ENCODE measurements at places on chromosomes 13 and 19.

DNA sequence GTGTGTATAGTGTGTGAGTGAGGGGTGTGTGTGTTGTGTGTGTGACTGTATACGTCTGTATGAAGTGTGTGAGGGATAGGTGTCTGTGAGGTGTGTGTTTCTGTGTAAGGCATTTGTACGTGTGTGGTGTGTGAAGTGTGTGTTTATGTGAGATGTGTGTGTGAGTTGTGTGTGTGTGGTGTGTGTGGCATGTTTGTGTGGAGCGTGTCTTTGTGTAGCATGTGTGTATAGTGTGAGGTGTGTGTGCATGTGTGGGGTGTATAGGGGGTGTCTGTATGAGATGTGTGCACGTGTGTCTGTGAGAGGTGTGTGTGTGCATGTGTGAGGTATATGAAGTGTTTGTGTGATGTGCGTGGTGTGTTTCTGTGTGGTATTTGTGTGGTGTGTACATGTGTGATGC is 13.2 kb upstream of the TNFRSF19 start:
- no peaks in the 10 kb centered on the region for H3K36me3 ChIP-seq
- no peak for DNase-seq
- H3K27ac ChIP-seq = no peak overlapping the region
- H3K27me3 ChIP-seq = no peaks in the 10 kb centered on the region
- H3K4me1 ChIP-seq = peaks cover 1% of the 10 kb centered on the region
- H3K4me3 ChIP-seq = no peak overlapping the region

DNA sequence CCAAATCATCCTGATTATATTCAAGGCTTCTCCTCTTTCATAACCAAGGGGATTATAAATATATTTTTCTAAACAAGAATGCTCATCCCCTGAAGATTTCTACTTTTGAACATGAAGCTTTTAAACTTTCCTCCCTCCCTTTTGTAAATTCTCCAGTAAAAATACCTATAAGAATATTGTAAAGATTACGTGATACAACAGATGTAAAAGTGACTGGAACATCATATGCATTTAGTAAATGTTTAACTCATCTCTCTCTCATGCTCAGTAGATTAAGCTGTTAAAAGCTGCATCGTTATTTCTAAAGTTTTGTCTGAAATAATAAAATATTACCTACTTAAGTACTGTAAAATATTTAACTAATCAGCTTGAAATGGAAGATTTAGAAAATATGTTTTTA is 281.1 kb downstream of the SPRY2 start:
- H3K4me3 ChIP-seq = no peak overlapping the region
- H3K27me3 ChIP-seq = no peaks in the 10 kb centered on the region
- H3K4me1 ChIP-seq = no peaks in the 10 kb centered on the region

DNA sequence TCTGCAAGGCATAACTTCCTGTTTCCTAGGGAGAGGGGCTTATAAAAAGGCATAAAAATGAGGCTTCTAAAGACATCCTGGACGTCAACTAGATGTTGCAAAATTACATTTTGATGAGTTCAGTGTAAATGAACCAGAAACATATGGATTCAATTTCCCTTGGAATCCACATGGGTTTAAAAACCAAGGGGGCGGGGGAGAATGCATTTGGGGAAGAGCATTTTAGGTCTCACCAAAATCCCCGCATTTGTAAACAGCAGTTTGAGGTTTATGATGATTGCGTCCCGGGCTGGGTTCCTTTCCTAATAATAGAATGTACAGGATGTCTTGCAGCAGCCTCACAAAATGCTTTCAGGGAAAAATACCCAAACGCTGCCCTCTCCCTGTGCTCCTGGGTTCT is 407.8 kb downstream of the ZNF536 start:
- no peaks in the 10 kb centered on the region for H3K27me3 ChIP-seq
- DNase-seq = no peak
- H3K36me3 ChIP-seq = no peaks in the 10 kb centered on the region

GRCh38 chr13:60973529-60973928 is 442.1 kb downstream of the PCDH20 start:
- no peaks in the 10 kb centered on the region for H3K36me3 ChIP-seq
- no peaks in the 10 kb centered on the region for H3K27me3 ChIP-seq
- no peaks in the 10 kb centered on the region for H3K4me1 ChIP-seq
- DNase-seq = no peak

DNA sequence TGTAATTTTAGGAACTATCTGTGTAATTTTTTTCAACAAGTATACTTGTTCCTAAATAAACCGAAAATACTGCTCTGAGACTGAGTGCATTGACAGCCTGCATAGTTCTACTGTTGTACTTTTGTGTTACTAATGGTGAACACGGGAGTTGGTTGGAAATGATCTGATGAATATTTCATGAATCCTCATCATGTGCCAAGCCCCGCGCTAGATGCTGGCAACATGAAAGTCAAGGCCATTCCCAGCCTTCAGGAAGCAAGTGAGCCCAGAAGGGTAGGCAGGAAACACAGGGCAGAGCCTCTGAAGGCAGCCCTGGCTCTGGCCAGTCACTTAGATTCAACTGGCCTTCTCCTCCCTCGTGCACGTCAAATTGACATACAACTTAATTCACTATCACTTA is 106.1 kb downstream of the ABCC4 start:
- no peak overlapping the region for H3K4me3 ChIP-seq
- no peaks in the 10 kb centered on the region for H3K27me3 ChIP-seq
- no peak overlapping the region for H3K27ac ChIP-seq
- DNase-seq = no peak
- H3K4me1 ChIP-seq = no peaks in the 10 kb centered on the region
- no peaks in the 10 kb centered on the region for H3K36me3 ChIP-seq

- H3K4me3 ChIP-seq = no peak overlapping the region
- DNase-seq = no peak
- no peak overlapping the region for H3K27ac ChIP-seq
- no peaks in the 10 kb centered on the region for H3K4me1 ChIP-seq
- H3K36me3 ChIP-seq = no peaks in the 10 kb centered on the region
- H3K27me3 ChIP-seq = no peaks in the 10 kb centered on the region
These were observed 262.5 kb upstream of the STARD13 start for GRCh38 chr13:33548069-33548468.

DNA sequence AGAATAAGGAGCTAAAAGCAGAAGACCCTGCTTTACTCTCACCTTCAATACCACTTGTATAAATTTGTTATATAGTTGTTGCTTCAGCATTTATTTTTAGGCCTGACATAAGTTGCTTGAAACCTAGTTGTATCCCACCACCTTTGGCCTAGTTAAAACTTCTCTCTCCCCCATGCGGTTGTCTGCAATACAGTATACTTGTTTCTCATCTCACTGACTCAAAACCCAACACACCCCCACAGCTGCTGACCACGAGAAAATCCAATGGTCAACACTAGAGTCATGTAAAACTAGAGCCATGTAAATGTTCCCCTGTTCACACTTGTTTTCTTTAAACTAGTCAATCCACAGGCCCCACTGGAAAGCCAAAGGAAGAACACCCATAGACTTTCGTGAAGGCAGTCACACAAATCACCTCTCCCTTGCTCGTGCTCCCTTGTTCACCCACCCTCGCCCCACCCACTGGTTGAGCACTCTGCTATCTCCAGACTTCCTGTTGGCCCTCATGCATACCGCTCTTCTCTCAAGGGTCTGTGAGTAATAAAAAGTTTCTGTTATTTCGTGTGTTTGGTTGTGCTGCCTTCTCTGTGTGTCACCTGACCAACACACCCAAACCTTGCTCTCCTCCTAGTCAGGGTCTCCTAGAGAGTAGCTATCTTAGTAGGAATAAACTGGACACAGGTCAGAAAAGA is 12.9 kb upstream of the CCDC169 start:
- 0 out of 2 replicates have a peak, but pooled peaks cover 2% of the 10 kb centered on the region for H3K4me1 ChIP-seq
- H3K36me3 ChIP-seq = peaks cover 3% of the 10 kb centered on the region
- no peak overlapping the region for H3K4me3 ChIP-seq
- H3K27me3 ChIP-seq = no peaks in the 10 kb centered on the region

DNA sequence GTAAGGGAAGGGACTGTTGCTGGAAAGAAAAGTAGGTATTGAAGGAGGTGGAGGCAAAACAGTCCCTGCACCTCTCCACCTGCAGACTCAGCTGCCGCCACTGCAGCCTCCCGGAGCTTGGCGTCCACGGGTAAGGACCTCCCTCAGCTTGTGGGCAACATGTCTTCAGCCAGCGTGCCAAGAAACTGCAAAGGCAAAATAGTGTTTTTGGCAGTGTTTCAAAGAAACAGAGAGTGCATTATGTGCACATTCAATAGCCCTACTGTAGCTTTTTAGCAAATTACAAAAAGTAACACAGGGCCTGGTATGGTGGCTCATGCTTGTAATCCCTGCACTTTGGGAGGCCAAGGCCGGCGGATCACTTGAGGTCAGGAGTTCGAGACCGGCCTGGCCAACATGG is 57.4 kb downstream of the ATP11A start:
- no peaks in the 10 kb centered on the region for H3K27me3 ChIP-seq
- no peak overlapping the region for H3K4me3 ChIP-seq
- H3K4me1 ChIP-seq = 0 out of 2 replicates have a peak, but pooled peaks cover 1% of the 10 kb centered on the region
- no peaks in the 10 kb centered on the region for H3K36me3 ChIP-seq

- H3K36me3 ChIP-seq = no peaks in the 10 kb centered on the region
- no peak for DNase-seq
- H3K4me3 ChIP-seq = peak overlapping the region; percentile 55
- H3K27ac ChIP-seq = no peak overlapping the region
- no peaks in the 10 kb centered on the region for H3K27me3 ChIP-seq
These were observed 373 bp downstream of the TNFAIP8L1 start for GRCh38 chr19:4639531-4640246.

- no peaks in the 10 kb centered on the region for H3K27me3 ChIP-seq
- DNase-seq = peak; percentile 33
- no peak overlapping the region for H3K27ac ChIP-seq
- no peaks in the 10 kb centered on the region for H3K4me1 ChIP-seq
- H3K36me3 ChIP-seq = no peaks in the 10 kb centered on the region
These were observed 2.2 kb upstream of the CEACAM6 start for GRCh38 chr19:41753159-41753558.

DNA sequence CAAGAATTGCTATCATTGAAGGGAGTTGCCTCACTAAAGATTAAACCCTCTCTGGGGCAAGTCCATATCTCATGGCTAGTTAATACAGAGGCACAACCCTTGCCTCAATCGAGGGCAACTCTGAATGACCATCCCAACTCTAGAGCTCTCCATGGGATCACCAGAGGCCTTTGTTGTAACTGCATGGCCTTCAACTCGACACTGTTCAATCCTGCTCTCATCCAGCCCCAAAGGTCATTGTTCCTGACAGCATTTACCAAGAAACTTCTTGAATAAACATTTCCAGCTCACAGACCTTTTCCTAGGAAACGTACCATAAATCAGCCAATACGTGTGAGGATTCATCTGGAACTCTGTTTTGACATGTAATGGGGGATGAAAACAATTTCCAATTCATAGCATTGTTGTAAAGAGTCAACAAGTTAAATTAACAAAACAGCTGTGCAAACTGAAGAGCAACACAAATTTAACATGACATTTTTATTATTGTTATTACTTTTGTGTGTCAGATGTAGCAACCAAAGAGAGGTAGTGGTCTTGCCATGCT is 452.7 kb downstream of the SUCLA2 start:
- no peak overlapping the region for H3K4me3 ChIP-seq
- DNase-seq = no peak
- H3K4me1 ChIP-seq = 0 out of 2 replicates have a peak, but pooled peaks cover under 1% of the 10 kb centered on the region
- no peaks in the 10 kb centered on the region for H3K27me3 ChIP-seq

DNA sequence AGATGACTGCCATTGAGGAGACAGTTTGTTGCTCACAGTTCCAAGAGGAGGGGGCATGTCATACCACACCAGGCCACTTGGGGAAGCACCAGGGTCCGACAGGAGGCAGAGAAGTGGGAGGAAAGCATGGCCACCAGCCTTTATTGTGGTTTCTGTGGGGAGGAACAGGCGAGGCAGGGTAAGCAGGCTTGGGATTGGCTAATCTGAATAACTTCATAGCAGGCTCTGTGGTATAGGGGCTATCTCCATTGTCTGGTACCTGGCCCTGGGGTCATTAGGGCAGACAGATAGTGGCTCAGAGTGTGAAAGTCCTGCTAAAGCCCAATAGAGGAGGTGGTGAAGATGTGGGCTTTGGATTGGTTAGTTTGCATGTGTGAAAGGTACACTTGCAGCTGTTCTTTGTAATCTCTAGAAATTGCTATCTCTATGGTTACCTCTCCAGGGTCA is 35.5 kb downstream of the CBY2 start:
- no peak for DNase-seq
- no peaks in the 10 kb centered on the region for H3K4me1 ChIP-seq
- no peak overlapping the region for H3K27ac ChIP-seq
- no peaks in the 10 kb centered on the region for H3K27me3 ChIP-seq
- no peaks in the 10 kb centered on the region for H3K36me3 ChIP-seq
- H3K4me3 ChIP-seq = no peak overlapping the region

DNA sequence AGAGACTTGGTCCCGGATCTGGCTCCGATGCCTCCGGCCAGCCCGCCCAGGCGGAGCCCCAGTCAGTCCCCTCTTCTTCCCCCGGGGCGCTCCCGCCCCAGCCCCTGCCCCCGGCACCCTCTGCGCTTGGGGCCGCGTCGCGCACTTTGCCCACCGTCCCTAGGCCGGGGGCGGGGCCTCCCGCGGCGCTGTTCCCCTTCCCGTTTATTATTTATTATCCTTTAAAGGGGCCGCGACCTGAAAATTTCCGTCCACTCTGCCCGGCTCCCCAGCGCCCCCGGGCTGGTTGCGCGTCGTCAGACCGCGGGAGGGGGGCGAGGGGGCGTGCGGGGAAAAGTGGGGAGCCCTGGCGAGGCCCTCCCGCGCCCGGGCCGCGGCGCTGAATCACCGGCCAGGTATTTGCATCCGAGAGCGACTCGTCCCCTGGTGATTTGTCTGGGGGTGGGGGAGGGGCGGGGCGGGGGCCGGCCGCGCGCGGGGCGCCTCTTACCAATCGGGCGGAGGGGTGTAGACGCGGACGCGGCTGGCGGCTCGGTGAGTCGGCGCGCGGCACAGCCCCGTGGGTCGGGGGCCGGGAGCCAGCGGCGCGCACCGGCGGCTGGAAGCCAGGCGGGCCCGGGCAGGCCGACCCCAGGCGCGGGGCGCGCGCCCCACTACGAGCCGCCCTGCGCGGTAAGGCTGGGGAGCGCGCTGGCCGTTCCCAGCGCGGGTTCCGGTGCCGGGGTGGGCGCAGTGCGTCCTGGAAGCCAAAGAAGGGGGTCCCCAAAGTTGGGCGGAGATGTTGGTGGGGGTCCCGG is at the start of gene ARID3A:
ARID3A (plus strand) TSS at position 510 of the 797 bp plus-strand sequence. CDS start 3,494 bp downstream, outside the sequence.
- peak within 1 kb of the TSS; percentile 98 for H3K4me3 ChIP-seq
- peaks cover 4% of the 10 kb centered on the region for H3K36me3 ChIP-seq
- no peak within 1 kb of the TSS for H3K27ac ChIP-seq
- H3K27me3 ChIP-seq = peaks cover 6% of the 10 kb centered on the region
- peak; percentile 67 for DNase-seq
- no peaks in the 10 kb centered on the region for H3K4me1 ChIP-seq

DNA sequence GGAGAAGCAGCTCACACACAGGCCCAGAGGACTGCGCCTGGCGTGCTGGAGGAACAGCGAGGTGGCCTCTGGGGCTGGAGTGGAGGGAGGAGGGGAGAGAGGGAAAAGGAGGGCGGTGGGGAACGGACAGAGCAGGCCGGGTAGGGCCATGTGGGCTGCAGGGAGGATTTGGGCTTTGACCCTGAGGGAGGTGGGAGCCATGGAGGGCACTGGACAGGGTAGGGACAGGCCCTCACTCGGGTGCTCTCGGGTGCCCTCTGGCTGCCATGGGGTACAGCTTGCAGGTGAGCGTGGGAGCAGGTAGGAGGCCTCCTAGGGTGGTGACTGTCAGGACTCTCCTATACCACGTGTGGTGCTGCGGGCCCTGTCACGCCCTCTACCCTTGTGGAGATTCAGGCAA is 22.8 kb downstream of the PLIN4 start:
- H3K4me3 ChIP-seq = no peak overlapping the region
- no peaks in the 10 kb centered on the region for H3K27me3 ChIP-seq
- no peak overlapping the region for H3K27ac ChIP-seq
- peaks cover 53% of the 10 kb centered on the region for H3K36me3 ChIP-seq
